A673 (cell line): ENCODE measurements at places on chromosomes 3 and 15. TPM values are rescaled to one million over a fixed set of nuclear protein-coding genes. Genes with fewer than 3 reads are reported as not detected.

ARPIN gene
- total RNA-seq: 5.6 and 5.9 TPM in 2 replicates

ZFYVE19 gene
- 26.4 and 27.1 TPM in 2 replicates for total RNA-seq

CYP1A2 gene
- not detected in 2 replicates for total RNA-seq

AMIGO3 gene
- total RNA-seq: 0.28 TPM in 1 of 2 replicates, not detected in the other

MINAR1 gene
- total RNA-seq: 1.2 and 1.6 TPM in 2 replicates

HHLA2 gene
- not detected in 2 replicates for total RNA-seq

FMN1 gene
- 0.09 and 0.37 TPM in 2 replicates for total RNA-seq

SLC9A9 gene
- 1.4 and 2.0 TPM in 2 replicates for total RNA-seq

RPP14 gene
- 17.4 and 18.2 TPM in 2 replicates for total RNA-seq

PTH1R gene
- total RNA-seq: 1.2 and 1.7 TPM in 2 replicates

LYZL4 gene
- total RNA-seq: not detected in 2 replicates

APBA2 gene
- total RNA-seq: 11.7 and 12.9 TPM in 2 replicates

ATP2B2 gene
- 0.17 and 0.35 TPM in 2 replicates for total RNA-seq

RHCG gene
- 1.2 and 1.4 TPM in 2 replicates for total RNA-seq

ECE2 gene
- not detected in 2 replicates for total RNA-seq

DNA sequence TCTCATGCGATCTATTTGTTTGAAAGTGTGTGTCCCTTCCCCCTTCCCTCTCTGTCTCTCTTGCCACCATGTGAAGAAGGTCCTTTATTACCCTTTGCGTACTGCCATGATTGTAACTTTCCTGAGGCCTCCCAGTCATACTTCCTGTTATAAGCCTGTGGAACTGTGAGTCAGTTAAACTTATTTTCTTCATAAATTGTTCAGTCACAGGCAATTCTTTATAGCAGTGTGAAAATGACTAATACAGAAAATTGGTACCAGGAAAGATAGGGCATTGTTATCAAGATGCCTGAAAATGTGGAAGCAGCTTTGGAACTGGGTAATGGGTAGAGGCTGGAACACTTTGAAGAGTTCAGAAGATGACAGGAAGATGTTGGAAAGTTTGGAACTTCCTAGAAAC lies 743.7 kb upstream of the NECTIN3 start:
- H3K4me3 ChIP-seq: no peak overlapping the region
- no peak overlapping the region for H3K27ac ChIP-seq
- no peaks in the 10 kb centered on the region for H3K27me3 ChIP-seq

DNA sequence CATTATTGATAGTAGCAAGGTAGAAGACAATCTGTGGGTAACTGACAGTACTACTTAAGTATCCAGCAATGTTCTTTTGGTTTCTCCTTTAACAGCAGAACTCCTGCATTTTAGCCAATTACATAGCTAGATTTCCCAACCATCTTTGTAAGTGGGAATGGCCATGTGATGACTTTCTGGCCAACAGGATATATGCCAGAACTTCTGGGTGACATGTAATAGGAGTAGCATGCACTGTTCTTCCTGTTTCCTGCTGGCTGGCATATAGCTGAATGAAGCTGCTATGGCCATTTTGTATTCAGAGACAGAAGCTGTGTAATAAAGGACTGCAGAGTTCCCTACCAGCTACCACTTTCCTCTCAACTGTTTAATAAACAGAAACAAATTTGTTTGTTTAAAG lies 18.0 kb downstream of the SPICE1 start:
- no peak overlapping the region for H3K27ac ChIP-seq
- H3K36me3 ChIP-seq: peaks cover 6% of the 10 kb centered on the region
- no peaks in the 10 kb centered on the region for H3K4me1 ChIP-seq

- H3K4me3 ChIP-seq: no peak overlapping the region
- H3K4me1 ChIP-seq: peaks cover 3% of the 10 kb centered on the region
- no peaks in the 10 kb centered on the region for H3K27me3 ChIP-seq
- H3K36me3 ChIP-seq: no peaks in the 10 kb centered on the region
- no peak for DNase-seq
These were observed 642.7 kb upstream of the AGTR1 start for GRCh38 chr3:148054999-148055398.

GRCh38 chr15:81686021-81686420 lies 312.0 kb upstream of the TMC3 start:
- H3K4me1 ChIP-seq: no peaks in the 10 kb centered on the region
- H3K27ac ChIP-seq: no peak overlapping the region
- no peak overlapping the region for H3K4me3 ChIP-seq

DNA sequence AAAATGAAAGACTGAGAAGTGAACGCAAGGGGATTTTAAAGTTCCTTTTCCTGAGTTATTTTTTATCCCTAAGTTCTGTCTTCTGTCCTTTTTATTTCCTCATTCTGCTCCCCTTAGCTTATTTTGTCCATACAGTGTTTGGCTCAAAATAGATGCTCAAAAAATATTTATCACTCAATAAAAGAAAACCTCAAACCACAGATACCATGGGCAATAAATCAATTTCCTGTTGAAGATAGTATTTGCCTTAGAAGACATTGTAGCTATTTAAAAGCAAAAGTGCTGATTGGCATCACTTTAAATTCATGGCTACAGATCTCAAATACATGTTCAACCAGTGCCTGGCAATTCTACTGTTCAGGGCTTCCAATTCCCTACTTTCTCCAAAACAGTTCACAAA lies 316.5 kb upstream of the ADAMTS9 start:
- no peaks in the 10 kb centered on the region for H3K4me1 ChIP-seq
- DNase-seq: no peak
- H3K27ac ChIP-seq: no peak overlapping the region
- H3K4me3 ChIP-seq: no peak overlapping the region
- H3K27me3 ChIP-seq: no peaks in the 10 kb centered on the region

DNA sequence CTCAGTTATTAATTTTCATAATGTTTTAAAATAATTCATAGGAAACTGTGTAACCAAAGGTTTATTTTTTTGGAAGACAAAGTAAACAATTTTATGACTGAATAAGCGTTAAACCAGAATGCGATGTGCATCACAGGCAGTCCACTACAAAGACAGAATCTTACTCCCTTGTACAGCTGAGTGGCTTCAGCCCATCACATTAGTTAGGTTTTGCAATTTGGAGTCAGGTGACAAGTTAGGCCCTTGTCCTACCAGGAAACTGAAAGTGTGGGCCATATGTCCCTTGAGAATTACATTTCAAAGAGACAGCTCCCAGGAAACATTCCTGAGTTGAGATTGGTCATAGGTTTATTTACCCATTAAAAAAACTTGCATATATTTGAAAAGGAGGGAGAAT lies 156.3 kb downstream of the MEX3B start:
- DNase-seq: no peak
- no peak overlapping the region for H3K27ac ChIP-seq
- no peaks in the 10 kb centered on the region for H3K4me1 ChIP-seq
- H3K27me3 ChIP-seq: no peaks in the 10 kb centered on the region
- H3K4me3 ChIP-seq: no peak overlapping the region
- no peaks in the 10 kb centered on the region for H3K36me3 ChIP-seq

GRCh38 chr3:10996345-10997013 lies 3.9 kb downstream of the SLC6A1 start:
- H3K4me3 ChIP-seq: no peak overlapping the region
- H3K27me3 ChIP-seq: peaks cover 56% of the 10 kb centered on the region
- H3K4me1 ChIP-seq: no peaks in the 10 kb centered on the region

- H3K4me1 ChIP-seq: no peaks in the 10 kb centered on the region
- H3K4me3 ChIP-seq: no peak overlapping the region
- DNase-seq: no peak
- no peak overlapping the region for H3K27ac ChIP-seq
These were observed 75.5 kb downstream of the PEX5L start for GRCh38 chr3:179961071-179961702.

GRCh38 chr15:33055962-33056361 lies 138.6 kb downstream of the FMN1 start:
- H3K36me3 ChIP-seq: no peaks in the 10 kb centered on the region
- H3K4me3 ChIP-seq: no peak overlapping the region
- DNase-seq: no peak
- H3K27ac ChIP-seq: no peak overlapping the region
- no peaks in the 10 kb centered on the region for H3K4me1 ChIP-seq
- peaks cover 24% of the 10 kb centered on the region for H3K27me3 ChIP-seq

GRCh38 chr15:60507596-60508424 lies 28.9 kb upstream of the ICE2 start:
- H3K27ac ChIP-seq: no peak overlapping the region
- H3K27me3 ChIP-seq: no peaks in the 10 kb centered on the region
- H3K4me3 ChIP-seq: no peak overlapping the region

GRCh38 chr3:105431200-105431599 lies 64.5 kb downstream of the ALCAM start:
- peaks cover 34% of the 10 kb centered on the region for H3K4me1 ChIP-seq
- no peaks in the 10 kb centered on the region for H3K27me3 ChIP-seq
- no peak overlapping the region for H3K4me3 ChIP-seq
- H3K36me3 ChIP-seq: no peaks in the 10 kb centered on the region

DNA sequence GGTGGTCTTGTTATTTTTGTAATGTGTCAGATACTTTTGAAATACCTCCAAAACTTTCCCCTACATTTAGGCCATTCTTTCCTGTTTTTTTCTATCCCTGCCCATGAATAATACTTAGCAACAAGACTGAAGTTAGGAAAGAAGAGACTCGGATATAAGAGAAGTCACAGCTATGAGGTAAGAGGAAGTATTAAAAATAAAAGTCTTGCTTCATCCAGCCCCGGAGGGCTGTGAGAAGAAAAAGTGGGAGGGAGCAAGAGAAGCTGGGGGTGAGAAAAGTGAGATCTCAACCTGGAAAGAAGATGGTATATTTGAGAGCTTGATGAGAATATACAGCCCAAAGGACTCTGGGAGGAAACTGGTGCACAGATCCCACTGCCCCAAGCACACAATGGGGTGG lies 213.5 kb upstream of the CDIN1 start:
- H3K4me3 ChIP-seq: no peak overlapping the region
- no peak for DNase-seq
- H3K36me3 ChIP-seq: no peaks in the 10 kb centered on the region
- H3K27me3 ChIP-seq: no peaks in the 10 kb centered on the region
- no peaks in the 10 kb centered on the region for H3K4me1 ChIP-seq

DNA sequence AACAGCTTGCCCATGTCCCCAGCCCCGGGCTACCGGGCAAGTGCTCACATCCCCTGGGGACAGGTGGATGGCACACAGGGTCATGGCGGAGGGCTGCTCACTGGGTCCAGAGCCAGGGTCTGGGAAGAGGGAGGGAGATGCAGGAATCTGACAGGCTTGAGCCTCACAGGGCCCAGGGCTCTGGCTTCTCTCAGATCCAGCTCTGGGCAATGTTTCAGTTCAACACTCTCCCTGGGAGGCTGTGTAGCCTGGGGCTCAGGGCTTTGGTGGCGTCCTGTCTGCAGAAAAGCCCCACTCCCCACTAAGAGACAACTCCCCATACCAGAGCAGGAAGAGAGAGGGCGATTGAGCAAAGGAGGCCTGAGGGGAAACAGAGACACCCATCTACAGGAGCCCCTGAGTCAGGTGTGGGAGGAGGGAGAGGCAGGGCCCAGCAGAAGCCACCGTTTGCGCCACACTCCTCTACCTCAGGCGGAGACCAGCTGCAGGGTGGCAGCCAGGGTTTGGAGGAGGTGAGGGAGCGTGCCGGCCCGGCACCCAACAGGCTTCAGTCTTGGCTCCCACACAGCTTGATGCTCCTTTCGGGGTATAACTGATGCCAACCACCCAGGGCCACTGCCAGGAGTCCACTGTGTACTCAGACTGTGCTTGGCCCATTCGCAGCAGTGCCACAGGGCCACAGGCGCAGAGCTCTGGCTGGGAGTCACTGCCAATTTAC lies 16.8 kb upstream of the SRP14 start:
- no peak overlapping the region for H3K4me3 ChIP-seq
- peak overlapping the region; percentile 30 for H3K27ac ChIP-seq
- no peak for DNase-seq
- no peaks in the 10 kb centered on the region for H3K27me3 ChIP-seq

GRCh38 chr3:16468002-16468335 lies 45.5 kb downstream of the RFTN1 start:
- no peak overlapping the region for H3K4me3 ChIP-seq
- no peaks in the 10 kb centered on the region for H3K36me3 ChIP-seq
- no peak overlapping the region for H3K27ac ChIP-seq

GRCh38 chr3:17320266-17320665 lies 422.2 kb downstream of the TBC1D5 start:
- H3K4me1 ChIP-seq: no peaks in the 10 kb centered on the region
- H3K36me3 ChIP-seq: no peaks in the 10 kb centered on the region
- no peak for DNase-seq

GRCh38 chr3:137332297-137332696 lies 374.5 kb downstream of the IL20RB start:
- H3K36me3 ChIP-seq: no peaks in the 10 kb centered on the region
- H3K27ac ChIP-seq: no peak overlapping the region
- no peaks in the 10 kb centered on the region for H3K4me1 ChIP-seq
- H3K27me3 ChIP-seq: peaks cover 21% of the 10 kb centered on the region

DNA sequence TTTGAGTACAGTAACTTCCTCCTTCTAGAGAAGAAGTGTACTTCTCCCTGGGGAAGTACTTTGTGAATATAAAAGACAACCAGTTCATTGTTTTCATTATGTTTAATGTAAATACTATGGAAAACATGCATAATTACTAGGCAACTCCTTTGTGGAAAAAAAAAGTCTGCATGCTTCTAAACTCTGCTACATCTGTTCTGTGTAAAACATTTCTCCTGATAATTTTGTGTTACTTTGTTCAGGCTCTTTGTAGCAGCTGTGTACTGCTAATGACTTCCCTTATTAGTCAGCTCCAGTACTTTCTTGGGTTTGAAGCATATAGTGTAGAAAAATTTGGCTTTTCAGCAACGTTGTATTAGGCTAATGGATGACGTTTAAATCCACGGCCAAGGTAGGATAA lies 111.6 kb downstream of the FEZF2 start:
- no peaks in the 10 kb centered on the region for H3K27me3 ChIP-seq
- no peaks in the 10 kb centered on the region for H3K36me3 ChIP-seq
- H3K4me3 ChIP-seq: no peak overlapping the region
- H3K27ac ChIP-seq: no peak overlapping the region
- DNase-seq: no peak

DNA sequence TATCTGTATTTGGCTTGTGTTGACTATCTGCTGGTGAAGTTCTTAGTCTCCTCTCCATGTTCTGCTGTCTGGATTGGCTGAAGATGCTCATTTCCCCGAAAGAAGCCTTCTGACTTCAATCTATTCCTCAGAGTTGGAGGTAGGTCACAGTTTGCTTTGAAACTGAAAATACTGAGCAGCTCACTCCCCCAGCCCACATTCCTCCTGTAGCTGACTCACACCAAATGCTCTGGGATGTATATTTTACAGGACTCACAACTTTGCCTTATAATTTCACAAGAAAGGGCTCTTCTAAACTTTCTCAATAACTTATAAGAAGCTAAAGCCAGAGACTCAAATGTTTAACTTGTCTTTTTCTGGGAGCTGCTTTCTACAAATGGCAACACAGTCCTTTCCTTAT lies 36.3 kb upstream of the SNX4 start:
- peaks cover 22% of the 10 kb centered on the region for H3K36me3 ChIP-seq
- H3K27ac ChIP-seq: no peak overlapping the region
- DNase-seq: no peak
- H3K27me3 ChIP-seq: no peaks in the 10 kb centered on the region

DNA sequence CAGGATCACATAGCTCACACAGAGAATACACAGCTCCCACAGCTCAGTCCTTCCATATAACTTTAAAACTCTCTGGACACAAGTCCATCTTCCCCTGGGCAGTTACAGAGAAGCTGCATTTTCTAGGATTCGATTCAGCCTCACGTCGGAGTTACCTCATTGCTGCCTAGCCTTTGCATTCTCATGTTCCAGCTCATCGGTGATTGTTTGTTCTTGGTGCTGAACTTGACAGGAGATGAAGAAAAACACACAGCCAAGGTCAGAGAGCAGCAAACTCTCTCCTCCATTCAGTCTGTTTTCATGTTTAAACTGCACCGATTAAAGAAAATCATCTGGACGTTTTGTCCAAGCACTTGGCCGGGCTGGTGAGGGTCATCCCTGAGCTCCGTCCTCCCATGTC lies 375.5 kb upstream of the CFAP20DC start:
- no peaks in the 10 kb centered on the region for H3K36me3 ChIP-seq
